ENCODE measurements at places on chromosomes 11 and 22. TPM values are rescaled to one million over a fixed set of nuclear protein-coding genes. Genes with fewer than 3 reads are reported as not detected.

GRCh38 chr11:123585206-123585605 lies 69.2 kb downstream of the SCN3B start:
- no peak overlapping the region for H3K27ac ChIP-seq
- H3K36me3 ChIP-seq: no peaks in the 10 kb centered on the region
- no peak overlapping the region for H3K4me3 ChIP-seq
- peaks cover 3% of the 10 kb centered on the region for H3K4me1 ChIP-seq

GRCh38 chr11:23732026-23732425 lies 764.8 kb upstream of the LUZP2 start:
- no peak overlapping the region for H3K4me3 ChIP-seq
- H3K4me1 ChIP-seq: no peaks in the 10 kb centered on the region
- no peaks in the 10 kb centered on the region for H3K27me3 ChIP-seq
- no peak for DNase-seq
- H3K36me3 ChIP-seq: no peaks in the 10 kb centered on the region

DNA sequence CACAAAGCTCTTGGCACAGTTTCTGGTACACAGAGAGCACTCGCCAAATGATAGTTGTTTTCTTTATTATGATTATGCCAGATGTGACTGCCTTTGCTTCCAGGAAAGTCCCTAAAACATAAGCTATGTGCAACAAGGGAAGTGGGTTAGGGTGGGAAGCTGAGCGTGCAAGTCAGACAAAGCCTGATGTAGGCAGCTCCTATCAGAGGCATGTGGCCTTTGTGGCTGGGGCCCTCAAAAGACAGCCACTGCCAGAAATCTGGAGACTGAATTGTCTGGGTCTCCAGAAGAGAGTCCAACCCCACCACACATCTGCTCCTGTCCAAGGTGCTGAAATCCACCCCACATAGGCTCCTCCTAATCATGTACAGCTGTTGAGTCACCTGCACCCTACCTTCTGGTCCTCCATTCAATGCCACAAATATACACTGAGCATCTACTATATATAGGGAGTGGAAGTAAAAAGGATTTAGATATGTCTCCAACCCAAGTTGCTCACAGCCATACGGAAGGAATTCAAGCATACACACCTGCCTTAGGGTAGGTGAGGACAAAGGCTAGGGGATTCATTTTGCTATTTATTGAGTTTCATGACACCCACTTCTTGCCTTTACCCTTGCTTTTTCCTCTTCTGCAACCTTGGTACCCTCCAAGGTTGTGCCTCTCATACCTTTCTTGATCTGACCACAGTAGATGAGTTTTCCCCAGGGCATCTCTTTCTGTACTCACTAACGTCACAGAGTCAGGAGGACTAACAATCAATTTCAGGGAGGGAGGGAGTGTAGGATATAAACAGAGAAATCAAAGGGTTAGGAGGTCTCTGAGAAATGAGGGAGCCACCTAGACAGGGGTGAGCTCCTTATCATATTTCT lies 12.4 kb downstream of the SEC14L3 start:
- DNase-seq: peak; percentile 31
- no peaks in the 10 kb centered on the region for H3K36me3 ChIP-seq
- no peaks in the 10 kb centered on the region for H3K4me1 ChIP-seq
- H3K27ac ChIP-seq: no peak overlapping the region

DNA sequence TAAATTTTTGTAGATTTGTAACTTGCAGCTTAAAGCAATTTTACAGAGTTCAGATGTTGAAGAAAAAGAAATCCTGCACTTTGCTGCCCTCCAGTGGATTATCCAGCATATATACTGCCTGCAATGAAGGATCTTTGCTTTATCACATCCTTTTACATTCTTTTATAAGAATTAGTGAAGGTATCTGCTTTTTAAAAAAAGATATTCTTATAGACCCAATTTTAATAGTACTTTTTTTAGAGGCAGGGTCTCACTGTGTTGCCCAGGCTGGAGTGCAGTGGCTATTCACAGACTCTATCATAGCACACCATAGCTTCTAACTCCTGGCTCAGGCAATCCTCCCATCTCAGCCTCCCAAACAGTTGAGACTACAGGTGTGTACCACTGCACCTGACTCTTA lies 60.7 kb downstream of the TTC17 start:
- no peak overlapping the region for H3K27ac ChIP-seq
- no peak overlapping the region for H3K4me3 ChIP-seq
- H3K36me3 ChIP-seq: peaks cover 35% of the 10 kb centered on the region
- no peaks in the 10 kb centered on the region for H3K4me1 ChIP-seq
- peak; percentile 17 for DNase-seq
- H3K27me3 ChIP-seq: no peaks in the 10 kb centered on the region

The C11orf16 gene
- total RNA-seq: 2.0 TPM

The LIN7C gene
- total RNA-seq: 31.5 TPM
